ENCODE measurements at places on chromosomes 4 and X.

DNA sequence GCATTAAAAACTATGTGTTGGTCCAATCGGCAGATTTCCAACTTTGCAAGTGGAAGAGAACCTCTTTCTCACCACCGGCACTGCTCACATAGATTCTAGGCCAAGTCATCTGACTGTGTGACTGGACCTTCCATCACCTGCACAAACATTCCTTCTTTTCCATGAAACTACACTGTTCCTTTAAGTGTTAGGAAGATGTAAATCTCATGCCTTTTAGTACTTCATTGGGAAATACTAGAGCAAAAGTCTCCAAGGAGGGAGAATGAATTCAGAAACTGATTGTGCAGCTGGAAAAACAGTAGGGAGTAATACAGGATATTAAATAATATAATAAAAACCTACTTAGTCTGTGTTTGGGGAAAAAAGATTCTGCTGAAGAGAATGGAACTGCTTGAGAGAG lies 238.2 kb downstream of the GPC3 start:
- no peak for DNase-seq

- no peak for DNase-seq
Measured at GRCh38 chrX:79153348-79153747, 8.9 kb downstream of the GPR174 start.

DNA sequence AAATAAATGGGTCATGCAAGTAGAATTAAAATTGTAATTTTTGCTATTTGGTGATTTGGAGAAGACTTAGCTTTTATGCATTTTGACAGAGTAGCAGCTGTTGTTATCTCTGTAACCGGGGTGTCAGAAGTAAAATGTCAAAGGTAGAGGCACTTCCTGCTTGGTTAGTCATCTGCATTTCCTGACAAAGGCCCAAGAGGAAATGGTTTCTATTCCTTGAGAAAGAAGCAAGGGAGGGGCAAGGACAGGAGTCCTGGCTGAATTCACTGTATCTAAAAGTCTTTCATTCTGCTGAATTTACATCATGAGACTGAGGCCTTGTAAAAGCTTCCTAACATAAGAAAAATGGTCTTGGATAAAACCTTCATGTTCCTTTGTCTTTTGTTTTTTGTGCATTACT lies 550.9 kb upstream of the BOD1L1 start:
- DNase-seq: no peak

DNA sequence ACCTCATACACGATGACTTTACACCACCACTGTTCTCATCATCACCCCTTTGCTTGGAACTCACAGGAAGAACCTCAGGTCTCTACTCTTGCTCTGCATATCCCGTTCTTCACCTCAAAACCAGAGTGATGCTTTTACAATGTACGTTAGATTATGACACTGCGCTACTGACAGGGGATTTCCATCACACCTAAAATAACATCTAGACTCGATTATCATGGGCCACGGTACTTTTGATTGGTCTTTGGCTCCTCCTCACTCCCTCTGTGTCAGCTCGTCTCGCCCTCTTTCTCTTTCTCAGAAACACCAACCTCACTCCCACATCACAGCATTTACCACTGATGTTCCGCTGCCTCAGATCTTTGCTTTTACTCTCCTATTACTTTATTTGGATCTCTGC lies 172.4 kb downstream of the TLL1 start:
- DNase-seq: no peak

GRCh38 chr4:94338681-94339351 lies 3.8 kb downstream of the HPGDS start:
- DNase-seq: no peak
